ENCODE measurements at places on chromosomes 3 and 15.

- no peak for DNase-seq
Observed at GRCh38 chr15:42921342-42921731, 759 bp upstream of the TTBK2 start.

DNA sequence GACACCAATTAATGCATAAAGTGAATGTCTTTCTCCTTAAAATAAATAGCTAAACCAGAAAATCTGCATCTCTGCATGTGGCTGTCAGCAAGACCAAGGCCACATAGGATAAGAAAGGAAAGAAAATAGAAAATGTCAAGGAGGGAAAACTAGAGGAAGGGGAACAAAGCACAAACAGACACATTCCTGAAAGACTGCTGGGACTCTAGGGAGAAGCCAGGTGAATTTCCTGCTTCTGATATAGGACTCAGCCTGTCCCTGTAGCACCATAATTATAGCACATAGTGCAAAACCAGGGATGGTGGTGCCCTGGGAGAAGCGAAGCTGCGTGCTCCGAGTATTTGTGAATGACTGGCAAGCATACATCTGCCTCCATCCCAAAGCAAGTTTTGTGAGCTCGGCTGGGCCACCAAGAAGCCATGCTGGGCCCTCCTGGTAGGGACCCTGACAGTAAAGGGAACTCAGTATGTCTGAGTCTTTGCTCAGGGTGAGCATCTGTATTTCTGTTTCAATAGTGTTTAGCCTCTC, 14.2 kb downstream of the FSTL1 start:
- DNase-seq, result no peak

GRCh38 chr3:44342176-44342790, 3.7 kb downstream of the TCAIM start:
- peak; percentile 85 for DNase-seq

- DNase-seq, result no peak
Observed at GRCh38 chr3:72624656-72625055, 223.6 kb downstream of the SHQ1 start.

GRCh38 chr3:38575279-38575843, 74.1 kb downstream of the SCN5A start:
- no peak for DNase-seq

DNA sequence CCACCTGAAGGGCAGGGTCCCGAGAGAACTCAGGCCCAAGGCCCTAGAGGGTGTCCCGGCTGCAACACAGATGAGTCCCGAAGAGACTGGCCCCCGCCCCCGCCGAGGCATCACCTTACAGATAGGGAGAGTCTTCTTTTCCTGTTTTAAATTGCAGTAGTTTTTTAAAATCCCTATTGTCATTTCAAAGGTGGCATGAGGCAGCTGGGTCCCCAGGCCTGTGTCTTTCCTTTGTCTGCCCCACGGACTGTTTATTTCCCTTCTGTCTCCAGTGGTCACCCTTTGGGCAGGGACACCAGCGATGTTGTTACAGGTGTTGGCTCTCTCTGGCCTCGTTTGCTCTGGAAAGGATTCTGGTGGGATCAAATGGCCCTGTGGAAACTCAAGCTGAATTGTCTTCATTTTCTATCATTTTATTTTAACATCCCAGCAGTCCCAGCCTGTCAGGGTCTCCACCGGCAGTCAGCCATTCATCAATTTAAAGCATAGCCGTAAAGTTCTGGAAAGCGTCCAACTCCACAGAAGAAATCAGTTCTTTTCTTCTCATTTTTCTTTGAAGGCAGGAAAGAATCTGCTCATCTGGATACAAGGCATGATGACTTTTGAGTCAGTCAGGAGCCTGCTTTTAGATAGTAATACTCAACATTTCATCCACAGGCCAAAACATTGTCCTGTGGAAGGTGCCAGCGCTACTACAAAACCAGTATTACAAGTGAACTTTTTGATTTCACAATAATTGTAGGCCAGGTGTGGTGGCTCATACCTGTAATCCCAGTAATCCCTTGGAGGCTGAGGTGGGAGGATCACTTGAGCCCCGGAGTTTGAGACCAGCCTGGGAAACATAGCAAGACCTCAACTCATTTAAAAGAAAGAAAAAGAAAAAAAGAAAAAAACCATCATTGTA, 96.2 kb downstream of the HES1 start:
- DNase-seq, result no peak

- DNase-seq, result no peak
Observed at GRCh38 chr3:186333256-186333655, 28.8 kb downstream of the DGKG start.

- no peak for DNase-seq
Observed at GRCh38 chr3:162092751-162093150, 596.1 kb downstream of the OTOL1 start.

DNA sequence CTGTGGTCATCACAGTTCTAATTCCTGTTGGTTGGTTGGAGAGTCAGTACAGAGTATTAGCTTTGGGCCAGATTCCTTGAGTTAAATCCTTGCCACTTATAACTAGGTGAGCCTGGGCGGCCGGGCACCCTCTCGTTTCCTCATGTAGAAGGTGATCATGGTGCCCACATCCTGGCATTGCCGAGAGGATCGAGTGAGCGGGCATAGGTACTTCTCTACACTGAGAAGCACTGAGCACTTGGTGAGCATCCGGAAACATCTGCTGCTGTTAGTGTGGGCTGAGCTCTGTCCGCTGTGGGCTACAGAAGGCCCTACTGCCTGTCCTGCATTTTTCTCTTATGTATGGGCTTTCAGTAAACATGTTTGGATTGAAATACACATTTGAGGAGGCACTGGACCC, 96.2 kb downstream of the CACNA1D start:
- DNase-seq, result no peak

GRCh38 chr3:141429371-141430035, 57.3 kb upstream of the RASA2 start:
- DNase-seq, result no peak

GRCh38 chr3:67418426-67419217, 235.8 kb downstream of the SUCLG2 start:
- peak; percentile 49 for DNase-seq
